ENCODE measurements at places on chromosomes 13 and 19. TPM values are rescaled to one million over a fixed set of nuclear protein-coding genes. Genes with fewer than 3 reads are reported as not detected.

The KIR3DL2 gene
- total RNA-seq: 0.89 TPM

The ARHGAP45 gene
- 235 TPM for total RNA-seq

The SPTBN4 gene
- total RNA-seq: 2.2 TPM

The DDA1 gene
- 29.6 TPM for total RNA-seq

The SIGLEC11 gene
- total RNA-seq: not detected

The LIPE gene
- 46.5 TPM for total RNA-seq

The LRFN3 gene
- 6.4 TPM for total RNA-seq

The NXNL1 gene
- total RNA-seq: not detected

The GARRE1 gene
- 13.2 TPM for total RNA-seq

The COX6B2 gene
- 3.1 TPM for total RNA-seq

The CEACAM18 gene
- total RNA-seq: not detected

The FCAR gene
- total RNA-seq: not detected

The SIGLEC12 gene
- 1.0 TPM for total RNA-seq

The DACH1 gene
- 0.17 TPM for total RNA-seq

DNA sequence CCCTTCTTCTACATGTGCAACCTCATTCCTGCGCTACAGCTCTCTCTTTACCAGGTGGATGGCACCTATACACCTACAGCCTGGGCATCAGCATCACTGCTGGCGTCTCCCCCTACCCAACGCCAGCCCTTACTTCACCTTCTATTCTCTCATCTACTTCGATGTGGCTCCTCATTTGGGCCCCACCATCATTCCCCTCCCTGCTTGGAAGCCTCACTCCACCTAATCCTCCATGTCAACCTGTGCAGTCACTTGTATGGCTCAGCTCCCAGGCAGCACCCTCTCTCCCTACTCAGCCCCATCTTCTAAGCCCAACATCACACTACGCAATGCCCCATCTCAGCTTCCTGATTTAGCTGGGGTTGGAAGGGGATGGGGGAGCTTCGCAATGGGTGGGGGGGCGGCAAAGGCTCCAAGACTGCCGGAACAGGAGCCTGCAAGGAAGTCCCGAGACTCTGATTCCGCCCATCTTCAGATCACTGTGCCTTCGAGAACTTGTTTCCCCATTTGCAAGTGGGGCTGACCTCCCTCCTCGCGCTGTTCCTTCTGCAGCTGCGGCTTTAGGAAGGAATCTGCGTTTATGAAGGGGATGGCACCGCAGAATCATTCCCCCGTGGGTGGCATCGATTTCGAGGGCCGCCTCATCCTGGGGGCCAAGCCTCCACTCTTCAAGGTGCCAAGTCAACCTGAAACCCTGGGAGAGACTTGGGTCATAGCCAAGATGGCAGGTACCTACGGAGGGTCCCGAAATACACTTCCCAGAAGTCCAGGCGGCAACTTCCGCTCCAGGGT, 913 bp downstream of the MZF1 start:
- no peak for DNase-seq

DNA sequence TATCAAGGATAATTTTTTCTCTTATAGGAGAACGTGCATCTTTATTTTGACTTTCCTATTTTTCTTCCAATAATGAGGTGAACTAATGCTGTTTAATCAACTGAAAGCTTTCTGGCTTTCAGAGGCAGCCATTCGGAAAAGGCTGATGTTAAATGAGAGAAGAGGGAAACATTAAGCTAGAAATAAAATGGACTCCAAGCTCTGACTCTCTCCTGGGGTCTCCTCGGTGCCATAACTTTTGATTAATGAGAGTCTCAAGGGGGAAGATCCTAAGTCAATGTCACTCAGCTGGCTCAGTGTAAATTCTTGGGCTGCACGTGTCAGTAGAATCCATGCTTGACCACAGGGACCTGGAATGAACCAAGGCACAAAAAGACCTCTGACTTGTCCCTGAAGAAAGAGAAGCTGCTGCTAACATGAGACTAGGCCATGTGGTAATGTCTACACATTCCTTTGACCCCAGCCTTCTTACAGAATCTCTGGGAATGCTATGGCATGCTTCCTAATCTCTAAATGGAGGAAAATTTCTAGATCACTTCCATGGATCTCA, 152.2 kb upstream of the RFC3 start:
- no peak for DNase-seq

- DNase-seq: no peak
These were observed 9.5 kb upstream of the SHKBP1 start for GRCh38 chr19:40567040-40567749.

DNA sequence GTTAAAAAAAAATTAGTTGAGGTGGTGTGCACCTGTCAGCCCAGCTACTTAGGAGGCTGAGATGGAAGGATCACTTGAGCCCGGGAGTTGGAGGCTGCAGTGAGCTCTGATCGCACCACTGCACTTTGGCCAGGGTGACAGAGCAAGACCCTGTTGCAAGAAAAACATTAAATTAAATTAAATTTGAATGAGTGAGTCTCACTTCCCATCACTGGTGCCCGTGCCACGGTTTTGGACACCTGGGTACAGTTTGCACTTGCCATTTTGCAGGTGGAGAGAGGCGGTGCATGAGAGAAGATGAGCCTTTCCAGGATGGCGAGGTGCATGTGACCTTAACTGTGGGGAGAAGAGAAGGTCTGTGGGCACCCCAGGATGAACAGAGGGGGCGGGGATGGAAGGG, 60.3 kb upstream of the ZNF536 start:
- no peak for DNase-seq

- DNase-seq: no peak
These were observed 46.9 kb downstream of the CACNA1A start for GRCh38 chr19:13459351-13459750.

GRCh38 chr13:46687810-46688209, 109.2 kb downstream of the ESD start:
- no peak for DNase-seq

GRCh38 chr19:6807291-6807690, 34.8 kb downstream of the VAV1 start:
- no peak for DNase-seq

GRCh38 chr19:2500156-2500555, 24.2 kb downstream of the GADD45B start:
- DNase-seq: no peak

GRCh38 chr13:46606970-46607369, 54.0 kb downstream of the LRCH1 start:
- DNase-seq: no peak

GRCh38 chr13:111210544-111211469, 95.7 kb downstream of the ARHGEF7 start:
- no peak for DNase-seq

DNA sequence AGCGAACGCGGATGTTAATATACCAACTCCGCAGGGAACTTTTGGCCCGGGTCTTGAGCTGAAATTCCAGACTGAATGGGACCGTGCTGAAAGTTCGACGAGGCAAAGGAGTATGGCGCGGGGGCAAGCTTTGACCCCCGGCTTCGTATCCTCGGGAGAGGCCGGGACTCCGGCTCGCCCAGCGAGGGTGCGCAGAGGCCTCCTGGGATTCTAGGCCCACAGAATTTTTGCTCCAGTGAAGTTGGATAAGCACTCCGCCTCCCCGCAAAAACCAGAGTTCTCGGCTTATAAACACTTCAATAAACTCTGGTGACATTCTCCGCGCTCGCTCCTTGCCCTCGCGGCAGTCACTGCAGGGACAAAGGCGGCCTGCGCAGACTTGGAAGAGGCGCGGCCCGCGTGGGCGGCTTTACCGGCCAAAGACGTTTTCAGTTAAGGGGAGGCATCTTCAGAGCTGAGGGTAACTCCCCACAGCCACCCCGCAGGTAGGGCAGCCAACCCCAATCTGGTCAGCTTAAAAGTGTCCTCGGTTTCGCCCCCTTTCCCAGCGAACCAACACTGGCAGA, 112.6 kb downstream of the KCNRG start:
- no peak for DNase-seq

DNA sequence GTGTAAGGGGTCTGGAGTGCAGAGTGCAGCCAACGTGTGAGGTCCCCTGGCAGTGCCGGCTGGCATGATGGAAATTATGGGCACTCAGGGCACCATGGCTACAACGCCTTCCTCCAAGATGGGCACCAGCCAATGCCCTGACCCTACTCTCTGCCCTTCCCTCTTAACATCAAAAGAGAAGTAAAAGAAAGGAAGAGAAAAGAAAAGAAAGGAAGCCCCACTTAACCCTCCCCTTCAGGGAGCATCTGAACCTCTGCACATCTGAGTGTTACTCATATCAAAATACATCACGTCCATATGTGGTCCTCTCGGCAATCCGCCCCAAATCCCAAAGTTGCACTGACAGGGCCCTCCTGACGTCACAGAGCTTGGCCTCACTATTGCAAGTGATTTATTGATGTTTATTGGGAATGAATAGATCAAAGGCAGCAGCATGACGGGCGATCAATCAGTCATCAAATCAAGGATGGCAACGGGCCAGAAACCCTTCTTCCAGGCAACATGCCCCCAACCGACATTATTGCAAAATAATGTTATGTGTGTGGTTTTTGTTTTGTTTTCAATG, 1.3 kb downstream of the TSHZ3 start:
- no peak for DNase-seq

- DNase-seq: no peak
These were observed 542 bp downstream of the CACNG7 start for GRCh38 chr19:53909471-53910169.

GRCh38 chr13:95559100-95559499, 6.6 kb downstream of the CLDN10 start:
- DNase-seq: no peak

DNA sequence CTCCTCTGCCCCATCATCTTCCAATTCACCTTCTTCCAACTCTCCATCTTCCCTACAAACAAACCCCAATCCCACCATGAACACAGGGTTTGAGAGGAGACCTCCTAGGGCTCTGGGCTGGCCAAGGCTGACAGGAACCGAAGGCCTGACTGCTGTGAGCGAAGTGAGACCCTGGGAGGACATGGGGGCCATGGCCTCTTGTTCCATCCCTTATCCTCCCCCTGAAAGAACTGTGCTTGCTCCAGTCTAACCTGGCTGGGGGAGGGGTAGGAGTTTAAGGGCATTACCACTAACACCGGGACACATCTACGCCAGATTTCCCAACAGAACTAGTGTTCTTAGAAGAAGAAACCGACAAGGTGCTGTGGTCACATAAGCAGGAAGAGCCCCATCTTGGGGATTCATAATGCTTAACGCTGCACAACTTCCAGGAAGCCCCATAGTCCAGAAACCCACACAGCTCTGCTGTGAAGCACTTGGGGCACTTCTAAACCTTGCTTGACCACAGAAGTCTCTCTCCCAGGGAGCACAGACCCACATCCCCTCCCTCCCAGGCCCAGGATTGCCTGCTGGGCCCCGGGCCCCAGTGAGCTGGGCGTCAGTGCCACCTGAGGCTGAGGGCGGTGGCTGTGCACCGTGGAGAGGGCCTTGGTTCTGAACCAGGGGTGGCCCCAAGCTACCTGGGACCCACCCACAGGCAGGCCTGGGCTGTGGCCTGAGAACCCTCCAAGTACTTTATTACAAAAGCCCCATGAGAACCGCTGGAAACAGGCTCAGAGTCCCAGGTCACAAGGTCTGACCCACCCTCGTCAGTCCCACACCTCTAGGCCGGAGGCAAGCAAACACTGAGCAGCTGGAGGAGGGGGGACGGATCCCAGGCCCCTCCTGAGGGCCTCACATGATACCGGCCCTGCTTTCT, 18.8 kb downstream of the ZC3H4 start:
- DNase-seq: peak; percentile 69

DNA sequence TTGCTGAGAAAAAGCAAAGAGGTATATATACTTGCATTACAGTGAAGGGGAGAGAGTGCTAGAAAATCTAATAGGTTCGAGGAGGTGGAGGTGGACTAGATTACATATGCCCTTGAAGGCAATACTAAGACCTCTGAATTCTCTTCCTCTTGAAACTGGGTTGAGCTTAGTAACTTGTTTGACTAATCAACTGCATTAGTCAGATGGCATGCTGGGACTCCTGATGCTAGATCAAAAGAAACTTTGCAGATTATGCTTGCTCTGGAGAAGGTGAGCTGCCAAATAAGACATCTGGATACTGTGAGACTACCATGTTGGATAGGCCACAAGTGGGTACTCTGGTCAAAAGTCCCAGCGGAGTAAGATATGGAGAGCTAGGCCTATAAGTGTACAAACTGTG, 331.3 kb downstream of the KLF5 start:
- no peak for DNase-seq

DNA sequence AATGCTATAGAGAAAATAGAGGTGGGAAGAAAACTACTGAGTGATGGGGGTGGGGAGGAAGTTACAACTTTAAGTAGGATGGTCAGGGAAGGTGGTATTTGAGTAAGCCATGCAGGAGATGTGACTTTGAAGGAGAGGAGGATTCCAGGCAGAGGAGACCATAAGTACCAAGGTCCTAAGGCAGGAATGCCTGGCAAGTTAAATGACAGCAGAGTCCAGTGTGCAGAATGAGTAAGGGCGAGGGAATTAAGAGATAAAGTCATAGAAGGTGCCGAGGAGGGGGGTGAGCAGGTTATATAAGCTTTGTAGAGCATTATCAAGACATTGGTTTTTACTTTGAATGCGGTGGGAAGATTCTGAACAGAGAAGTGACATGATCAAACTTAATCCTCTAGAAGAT, 43.2 kb upstream of the WDFY2 start:
- no peak for DNase-seq

- no peak for DNase-seq
These were observed 65.0 kb downstream of the DGKH start for GRCh38 chr13:42113478-42113877.

DNA sequence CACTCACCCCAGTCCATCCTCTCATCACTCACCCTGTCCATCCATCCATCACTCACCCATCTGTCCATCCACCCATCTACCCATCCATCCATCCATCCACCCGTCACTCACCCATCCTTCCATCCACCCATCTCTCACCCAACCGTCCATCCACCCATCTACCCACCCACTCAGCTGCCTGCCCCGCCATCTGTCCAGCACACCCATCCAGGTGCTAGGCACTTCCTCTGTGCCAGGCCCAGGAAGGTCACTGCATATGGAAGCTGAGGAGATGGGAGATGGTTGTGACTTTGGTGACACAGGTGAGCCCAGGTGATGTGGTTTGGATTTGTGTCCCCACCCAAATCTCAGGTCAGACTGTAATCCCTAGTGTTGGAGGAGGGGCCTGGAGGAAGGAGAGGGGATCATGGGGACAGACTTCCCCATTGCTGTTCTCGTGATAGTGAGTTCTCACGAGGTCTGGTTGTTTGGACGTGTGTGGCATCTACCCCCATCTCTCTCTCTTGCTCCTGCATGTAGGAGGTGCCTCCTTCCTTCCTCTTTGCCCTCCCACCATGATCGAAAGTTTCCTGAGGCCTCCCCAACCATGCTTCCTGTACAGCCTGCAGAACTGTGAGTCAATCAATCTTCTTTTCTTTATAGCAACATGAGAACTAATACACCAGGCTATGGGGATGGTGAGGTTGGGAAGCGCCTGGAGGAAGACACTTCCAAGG, 15.9 kb upstream of the C13orf46 start:
- no peak for DNase-seq

- DNase-seq: peak; percentile 88
These were observed 6.0 kb downstream of the TEKTIP1 start for GRCh38 chr19:3544742-3545668.

DNA sequence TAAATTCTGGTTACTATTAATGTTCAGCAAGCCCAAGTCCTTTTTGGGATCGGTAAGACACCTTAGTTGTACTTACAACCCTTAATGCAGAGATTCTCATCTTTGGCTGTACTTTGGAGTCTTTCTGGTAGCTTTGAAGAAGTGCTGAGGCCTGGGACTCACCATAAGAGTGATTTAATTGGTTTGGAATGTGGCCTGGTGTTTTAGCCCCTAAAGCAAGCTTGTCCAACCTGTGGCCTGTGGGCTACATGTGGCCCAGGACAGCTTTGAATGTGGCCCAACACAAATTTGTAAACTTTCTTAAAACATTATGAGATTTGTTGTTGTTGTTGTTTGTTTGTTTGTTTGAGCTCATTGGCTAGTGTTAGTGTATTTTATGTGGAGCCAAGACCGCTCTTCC, 215.3 kb downstream of the ZIC5 start:
- no peak for DNase-seq

- peak; percentile 58 for DNase-seq
These were observed 68.7 kb downstream of the ZAR1L start for GRCh38 chr13:32246468-32246867.
